ENCODE measurements at places on chromosomes 6 and 20.
A peak's percentile ranks its signal among the peaks of the same experiment; 100 is the strongest.

DNA sequence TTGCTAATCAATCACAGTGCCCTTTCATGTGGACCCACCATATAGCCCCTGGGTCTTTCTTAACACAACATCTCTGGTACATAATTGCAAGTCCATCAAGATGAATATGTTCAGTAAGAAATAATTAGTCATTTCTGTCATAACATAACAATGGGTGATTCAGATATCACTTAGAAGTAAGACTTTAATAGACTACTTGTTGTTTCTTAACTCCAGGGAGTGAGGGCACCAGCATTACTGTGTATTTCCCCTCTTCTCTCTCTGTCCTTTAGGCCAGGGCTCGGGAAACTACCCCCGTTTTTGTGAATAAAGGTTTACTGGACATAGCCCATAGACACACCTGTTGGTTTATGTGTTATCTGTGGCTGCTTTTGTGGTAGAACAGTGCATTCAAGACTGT, 123.5 kb downstream of the SLC24A3 start:
- H3K4me1 ChIP-seq = no peaks in the 10 kb centered on the region
- no peaks in the 10 kb centered on the region for H3K27me3 ChIP-seq
- H3K4me3 ChIP-seq = no peak overlapping the region
- H3K36me3 ChIP-seq = no peaks in the 10 kb centered on the region

DNA sequence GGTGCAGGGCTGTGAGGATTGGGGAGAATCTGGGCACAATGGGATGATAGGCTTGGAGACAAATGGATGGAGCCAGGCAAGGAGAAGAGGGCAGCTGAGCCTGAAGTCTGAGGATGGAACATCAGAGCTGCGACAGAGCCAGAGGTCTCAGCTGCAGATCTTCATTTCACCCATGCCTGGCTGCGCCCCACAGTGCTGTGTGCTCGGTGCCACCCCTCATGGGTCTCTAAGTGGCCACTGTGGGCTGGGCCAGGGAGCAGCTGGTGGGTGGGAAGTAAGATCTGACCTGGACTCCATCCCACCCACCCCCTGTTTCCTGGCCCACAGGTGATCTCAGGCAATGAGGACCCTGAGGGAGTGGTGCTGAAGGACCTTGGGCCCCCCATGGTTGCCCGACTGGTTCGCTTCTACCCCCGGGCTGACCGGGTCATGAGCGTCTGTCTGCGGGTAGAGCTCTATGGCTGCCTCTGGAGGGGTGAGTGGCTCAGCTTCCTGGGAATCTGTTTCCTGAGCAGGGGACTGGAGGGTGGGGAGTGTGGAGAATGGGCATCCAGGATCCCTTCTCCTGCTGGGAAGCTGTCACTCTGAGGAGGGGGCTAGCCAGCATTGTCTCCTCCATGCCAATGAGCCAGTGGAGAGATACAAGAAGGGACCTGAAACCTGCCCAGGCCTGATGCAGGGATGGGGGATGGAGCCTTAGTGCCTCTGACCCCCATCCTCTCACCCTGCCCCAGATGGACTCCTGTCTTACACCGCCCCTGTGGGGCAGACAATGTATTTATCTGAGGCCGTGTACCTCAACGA, 6.5 kb downstream of the DDR1 start:
- H3K4me1 ChIP-seq = peaks cover 28% of the 10 kb centered on the region
- DNase-seq = peak; percentile 82
- no peak overlapping the region for H3K4me3 ChIP-seq
- no peak overlapping the region for H3K27ac ChIP-seq
- H3K36me3 ChIP-seq = peaks cover 11% of the 10 kb centered on the region
- no peaks in the 10 kb centered on the region for H3K27me3 ChIP-seq

- H3K27ac ChIP-seq = no peak overlapping the region
- H3K4me1 ChIP-seq = peaks cover 36% of the 10 kb centered on the region
- DNase-seq = peak; percentile 94
- peak overlapping the region; percentile 70 for H3K4me3 ChIP-seq
Observed at GRCh38 chr6:44219053-44219814, 2.5 kb downstream of the MYMX start.

DNA sequence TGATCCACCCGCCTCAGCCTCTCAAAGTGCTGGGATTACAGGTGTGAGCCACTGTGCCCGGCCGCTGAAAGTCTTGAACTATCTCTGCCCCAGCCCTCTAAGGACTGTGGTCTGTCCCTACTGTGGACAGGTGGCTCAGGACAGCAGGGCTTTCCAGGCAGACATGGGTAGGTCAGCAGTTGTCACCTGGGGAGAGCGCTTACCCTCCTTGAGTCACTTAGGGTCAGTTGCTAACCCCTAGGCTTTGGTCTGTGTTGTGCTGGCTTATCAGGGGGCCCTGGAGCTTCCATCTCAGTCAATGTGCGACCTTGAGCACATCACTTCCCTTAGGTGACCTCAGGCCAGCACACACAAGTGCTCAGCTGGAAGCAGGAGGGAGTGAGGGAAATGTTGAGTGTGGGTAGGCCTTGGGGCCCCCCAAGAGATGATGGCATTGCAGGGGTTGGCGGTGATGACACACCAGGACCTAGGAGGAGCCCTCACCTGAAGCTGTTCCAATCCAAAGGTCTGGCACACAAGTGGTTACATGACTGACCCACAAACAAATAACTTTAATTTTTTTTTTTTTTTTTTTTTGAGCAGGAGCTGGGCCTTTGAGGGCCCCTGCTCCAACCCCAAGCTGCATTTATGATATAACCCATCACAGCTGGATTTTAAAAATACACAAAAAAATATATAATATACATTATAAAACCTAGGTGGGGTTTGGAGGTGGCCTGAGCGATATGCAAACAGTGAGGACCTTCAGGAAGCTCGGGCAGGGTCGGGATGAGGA, 5.1 kb downstream of the RPL10A start:
- H3K4me3 ChIP-seq = no peak overlapping the region
- peaks cover 57% of the 10 kb centered on the region for H3K36me3 ChIP-seq
- no peaks in the 10 kb centered on the region for H3K27me3 ChIP-seq

GRCh38 chr6:75098709-75099108, 107.1 kb downstream of the COL12A1 start:
- no peak overlapping the region for H3K4me3 ChIP-seq
- peaks cover 69% of the 10 kb centered on the region for H3K36me3 ChIP-seq
- peaks cover 77% of the 10 kb centered on the region for H3K4me1 ChIP-seq

- no peaks in the 10 kb centered on the region for H3K27me3 ChIP-seq
- no peak overlapping the region for H3K4me3 ChIP-seq
- no peaks in the 10 kb centered on the region for H3K36me3 ChIP-seq
- no peak overlapping the region for H3K27ac ChIP-seq
- no peak for DNase-seq
Observed at GRCh38 chr20:20664795-20665589, 47.5 kb downstream of the RALGAPA2 start.

GRCh38 chr6:68637071-68637470, 2.0 kb downstream of the ADGRB3 start:
- H3K36me3 ChIP-seq = no peaks in the 10 kb centered on the region
- H3K27me3 ChIP-seq = peaks cover 39% of the 10 kb centered on the region
- peaks cover 2% of the 10 kb centered on the region for H3K4me1 ChIP-seq
- no peak for DNase-seq

- H3K36me3 ChIP-seq = no peaks in the 10 kb centered on the region
- H3K27ac ChIP-seq = no peak overlapping the region
- H3K4me1 ChIP-seq = no peaks in the 10 kb centered on the region
- DNase-seq = no peak
- no peaks in the 10 kb centered on the region for H3K27me3 ChIP-seq
Observed at GRCh38 chr6:43886717-43887339, 116.8 kb downstream of the VEGFA start.

- DNase-seq = no peak
- H3K36me3 ChIP-seq = no peaks in the 10 kb centered on the region
- H3K4me1 ChIP-seq = peaks cover 15% of the 10 kb centered on the region
- no peak overlapping the region for H3K27ac ChIP-seq
Observed at GRCh38 chr6:125804264-125804663, 13.5 kb downstream of the NCOA7 start.

Data from osteoblast (primary cell).